ENCODE measurements at places on chromosomes 1 and 21. TPM values are rescaled to one million over a fixed set of nuclear protein-coding genes. Genes with fewer than 3 reads are reported as not detected.

SPRR1B gene
- total RNA-seq, result 94.9 TPM

ZMYND12 gene
- total RNA-seq, result 0.42 TPM

VANGL2 gene
- 27.3 TPM for total RNA-seq

ADORA1 gene
- 7.7 TPM for total RNA-seq

CNKSR1 gene
- total RNA-seq, result 71.4 TPM

PDPN gene
- 16.0 TPM for total RNA-seq

HHIPL2 gene
- not detected for total RNA-seq

IL20 gene
- not detected for total RNA-seq

OR10J1 gene
- not detected for total RNA-seq

ZNF670 gene
- total RNA-seq, result 2.0 TPM

DDR2 gene
- total RNA-seq, result 22.0 TPM

HES3 gene
- total RNA-seq, result not detected

ACADM gene
- total RNA-seq, result 40.5 TPM

MMEL1 gene
- 1.8 TPM for total RNA-seq

GRIK3 gene
- 0.36 TPM for total RNA-seq

FUCA1 gene
- total RNA-seq, result 11.6 TPM

UMODL1 gene
- total RNA-seq, result not detected

NT5C1A gene
- total RNA-seq, result not detected

VCAM1 gene
- 0.25 TPM for total RNA-seq

CCDC185 gene
- not detected for total RNA-seq

HPCAL4 gene
- total RNA-seq, result not detected

ZNF695 gene
- not detected for total RNA-seq

OR2T29 gene
- not detected for total RNA-seq

LCK gene
- total RNA-seq, result 2.2 TPM

TMCC2 gene
- total RNA-seq, result 2.2 TPM

TMEM82 gene
- not detected for total RNA-seq

MEAF6 gene
- total RNA-seq, result 83.0 TPM

SLC25A34 gene
- total RNA-seq, result 0.61 TPM

RCSD1 gene
- total RNA-seq, result 8.7 TPM

DNAJC6 gene
- 0.99 TPM for total RNA-seq

ADORA3 gene
- 2.0 TPM for total RNA-seq

CELA2A gene
- not detected for total RNA-seq

TCP10L gene
- not detected for total RNA-seq

AMY1C gene
- total RNA-seq, result not detected

CLCA1 gene
- not detected for total RNA-seq

CDKN2C gene
- 14.4 TPM for total RNA-seq

MR1 gene
- 14.4 TPM for total RNA-seq

CTBS gene
- 15.1 TPM for total RNA-seq

CFAP45 gene
- total RNA-seq, result 3.0 TPM

LCE3E gene
- total RNA-seq, result 28.0 TPM

GRHL3 gene
- 161 TPM for total RNA-seq

GBP7 gene
- not detected for total RNA-seq

HMGN2 gene
- total RNA-seq, result 182 TPM

All from lower leg skin (tissue), 4 donors.